Activated T-helper 1 cell treated with Interleukin-2 at 50 U/mL for 16 hours (primary cell): ENCODE measurements at places on chromosomes 11 and 22.

DNA sequence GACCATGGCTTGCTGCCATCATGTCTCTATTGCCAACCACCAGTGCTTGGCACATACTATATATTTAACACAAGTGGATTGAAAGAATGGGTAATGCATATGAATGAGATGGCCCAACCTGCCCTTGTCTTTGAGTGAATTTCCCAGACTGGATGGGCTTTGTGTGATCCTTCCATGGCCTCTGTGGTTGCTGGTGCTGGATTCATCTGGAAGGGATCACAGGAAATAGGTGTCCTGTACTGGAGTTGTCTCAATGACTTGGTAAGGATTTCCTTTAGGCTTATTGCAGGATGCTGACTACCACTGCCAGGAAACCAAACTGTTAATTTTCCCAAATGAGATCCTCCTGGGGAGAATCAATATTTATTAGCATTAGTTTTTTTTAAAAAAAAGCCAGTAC lies 328.6 kb downstream of the TMEM135 start:
- DNase-seq = no peak

GRCh38 chr11:67194096-67194495 lies 72.2 kb upstream of the GRK2 start:
- no peak for DNase-seq

- DNase-seq = no peak
These were observed 24.1 kb upstream of the CELSR1 start for GRCh38 chr22:46561435-46561905.

DNA sequence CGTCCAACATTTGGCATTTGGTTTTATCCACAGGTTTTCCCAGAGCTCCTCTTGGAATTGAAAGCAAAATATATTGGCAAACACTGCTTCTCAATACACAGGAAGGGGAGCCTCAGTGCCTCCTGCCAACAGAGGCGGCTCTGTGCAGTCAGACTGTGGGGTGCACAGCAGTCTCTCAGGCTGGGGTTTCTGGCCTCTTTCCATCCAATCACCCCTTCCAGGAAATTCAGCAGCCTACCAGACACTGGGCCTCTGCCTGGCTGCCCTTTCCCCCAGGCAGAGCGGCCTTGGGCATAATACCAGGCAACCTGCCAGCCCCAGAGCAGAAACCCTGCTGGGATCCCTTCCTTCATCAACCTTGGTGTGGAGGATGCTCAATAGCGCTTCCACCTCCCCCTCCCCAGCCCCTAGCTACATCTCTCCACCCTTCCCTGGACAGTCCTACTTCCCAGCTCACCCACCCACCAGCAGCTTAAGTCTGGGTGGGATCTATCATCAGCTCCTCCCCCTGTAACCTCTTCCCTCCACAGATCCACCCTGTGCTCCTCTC lies 17.8 kb upstream of the RAPSN start:
- DNase-seq = no peak

- no peak for DNase-seq
These were observed 15.9 kb upstream of the GRK2 start for GRCh38 chr11:67250059-67251043.

- no peak for DNase-seq
These were observed 167.5 kb upstream of the NECTIN1 start for GRCh38 chr11:119896387-119897045.

GRCh38 chr11:12540075-12540680 lies 134.0 kb upstream of the TEAD1 start:
- no peak for DNase-seq
